ENCODE measurements at places on chromosomes 11 and 22.

- no peak for DNase-seq
Measured at GRCh38 chr11:133104009-133104744, 428.1 kb downstream of the OPCML start.

- DNase-seq: no peak
Measured at GRCh38 chr11:92685049-92685448, 284.4 kb upstream of the MTNR1B start.

DNA sequence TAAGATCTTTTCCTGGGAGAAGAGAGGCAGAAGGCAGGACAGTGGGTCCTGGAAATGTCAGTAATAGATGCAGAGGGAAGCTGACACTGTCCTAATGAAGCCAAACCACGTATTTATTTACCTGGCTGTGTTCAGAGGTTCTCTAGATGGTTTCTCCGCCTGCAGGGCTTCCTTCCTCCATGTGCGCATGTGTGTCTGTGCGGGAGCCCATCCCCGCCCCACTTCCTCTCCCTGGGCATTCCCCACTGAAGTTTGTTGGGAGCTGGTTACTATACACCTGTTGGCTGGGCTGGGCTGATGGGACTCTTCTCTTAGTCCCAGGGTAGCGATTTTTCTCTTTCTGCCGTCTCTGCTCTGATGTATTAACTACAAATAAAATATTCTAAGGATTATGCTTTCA, 204.9 kb upstream of the TBCEL start:
- no peak for DNase-seq

DNA sequence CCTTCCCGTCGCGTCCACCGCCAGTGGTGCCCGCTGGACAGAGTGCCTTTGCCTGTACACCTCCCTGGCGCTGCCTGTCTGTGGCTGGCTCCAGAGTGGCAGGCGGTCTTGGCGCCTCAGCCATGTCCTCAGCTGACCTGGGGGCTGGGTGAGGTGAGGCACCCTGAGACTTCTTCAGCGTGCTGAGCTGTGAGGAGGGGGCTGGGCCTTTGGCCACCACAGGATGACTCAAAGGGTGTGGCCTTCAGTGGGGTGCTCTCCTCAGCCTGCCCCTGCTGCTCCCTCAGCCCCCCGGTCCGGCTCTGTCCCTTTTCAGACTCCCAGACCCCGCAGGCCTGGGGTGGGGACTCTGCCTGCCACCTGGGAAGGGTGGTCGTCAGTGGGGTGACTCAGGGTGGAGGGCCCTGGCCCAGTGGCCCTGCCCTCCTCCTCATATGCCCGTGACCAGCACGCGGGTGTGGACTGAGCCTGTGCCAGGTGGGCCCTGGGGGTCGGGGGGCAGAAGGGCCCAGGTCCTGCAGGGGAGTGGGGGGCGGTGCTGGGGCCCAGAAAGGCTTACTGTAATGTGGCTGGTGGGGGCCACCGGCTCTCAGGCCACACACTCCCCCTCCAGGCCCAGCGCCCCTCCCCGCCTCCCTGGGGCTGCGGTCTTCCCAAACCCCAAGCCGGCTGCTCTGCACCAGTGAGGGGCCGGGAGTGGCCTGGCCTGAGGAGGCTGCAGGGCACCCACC, 15.9 kb downstream of the CRELD2 start:
- DNase-seq: no peak

- DNase-seq: no peak
Measured at GRCh38 chr11:76649011-76649410, 21.5 kb downstream of the LRRC32 start.

DNA sequence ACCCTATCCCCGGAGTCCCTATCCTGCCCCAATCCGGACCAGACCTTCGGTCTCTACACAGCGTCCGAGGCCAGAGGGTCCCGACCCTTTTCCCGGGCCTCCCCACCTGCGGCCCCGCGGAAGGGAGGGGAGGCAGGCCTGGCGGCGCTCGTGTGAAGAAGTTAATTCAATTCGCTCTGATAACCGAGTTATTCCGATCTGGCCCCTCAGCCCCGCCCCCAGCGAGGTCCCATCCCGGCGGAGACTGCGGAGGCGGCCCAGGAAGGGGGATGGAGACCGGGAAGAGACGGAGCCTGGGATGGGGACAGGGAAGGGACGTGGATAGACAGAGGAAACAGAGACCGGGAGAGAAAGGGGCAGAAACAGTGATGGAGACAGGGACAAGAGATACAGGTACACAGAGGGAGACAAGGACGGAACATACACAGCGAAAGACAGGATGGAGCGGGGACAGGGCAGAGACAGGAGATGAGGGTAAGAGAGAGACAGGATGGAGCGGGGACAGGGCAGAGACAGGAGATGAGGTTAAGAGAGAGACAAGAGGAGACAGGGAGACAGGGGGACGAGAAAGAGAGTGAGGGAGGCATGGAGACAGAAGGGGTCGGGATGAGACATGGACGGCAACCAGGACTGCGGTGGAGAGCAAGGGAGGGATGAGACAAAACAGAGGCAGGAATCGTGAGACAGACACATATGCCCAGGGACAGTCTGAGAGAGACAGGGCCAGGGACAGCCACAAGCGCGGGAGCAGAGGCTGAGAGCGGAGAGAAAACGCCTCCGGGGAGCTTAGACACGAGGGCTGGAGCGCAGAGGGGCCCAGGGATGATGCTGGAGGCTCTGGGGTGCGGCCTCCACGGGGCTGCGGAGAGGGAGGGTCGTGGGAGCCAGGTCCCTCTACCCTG, 636 bp upstream of the PHOX2A start:
- DNase-seq: no peak

Measured in AG04449 (cell line).